T-helper 2 cell treated with Interferon-gamma antibody and Interleukin-4, amounts not matched to agents 100 ng/mL and 5 ng/mL, for 36 hours (primary cell): ENCODE measurements at places on chromosomes 16 and 17. TPM values are rescaled to one million over a fixed set of nuclear protein-coding genes. Genes with fewer than 3 reads are reported as not detected.

The TAC4 gene
- not detected in 2 replicates for total RNA-seq

The CDRT4 gene
- total RNA-seq = 6.0 and 7.2 TPM in 2 replicates

The PPP1R27 gene
- total RNA-seq = not detected in 2 replicates

The TNRC6C gene
- 30.9 and 38.8 TPM in 2 replicates for total RNA-seq

The SPATA32 gene
- 0.16 and 0.36 TPM in 2 replicates for total RNA-seq

The PNPO gene
- 37.9 and 39.4 TPM in 2 replicates for total RNA-seq

The B4GALNT2 gene
- total RNA-seq = 0.02 TPM in 1 of 2 replicates, not detected in the other

The SECTM1 gene
- 3.4 and 4.0 TPM in 2 replicates for total RNA-seq

The CHD9 gene
- 25.6 and 27.4 TPM in 2 replicates for total RNA-seq

The THUMPD1 gene
- 43.7 and 46.7 TPM in 2 replicates for total RNA-seq

The LAT gene
- total RNA-seq = 373 and 384 TPM in 2 replicates

The CACNG5 gene
- total RNA-seq = not detected in 2 replicates

The ETV4 gene
- 1.2 and 1.3 TPM in 2 replicates for total RNA-seq

The SLC6A2 gene
- total RNA-seq = not detected in 2 replicates

The C16orf96 gene
- 0.05 and 0.16 TPM in 2 replicates for total RNA-seq

The GNPTG gene
- total RNA-seq = 26.0 and 34.6 TPM in 2 replicates

The TP53TG3B gene
- not detected in 2 replicates for total RNA-seq

The EPX gene
- total RNA-seq = not detected in 2 replicates

The CCL22 gene
- total RNA-seq = 0.52 and 0.61 TPM in 2 replicates

The TBC1D3L gene
- total RNA-seq = 19.1 and 21.4 TPM in 2 replicates

The CES5A gene
- total RNA-seq = not detected in 2 replicates

The KRTAP4-9 gene
- not detected in 2 replicates for total RNA-seq

The HID1 gene
- 0.34 and 0.59 TPM in 2 replicates for total RNA-seq

The ZNF319 gene
- 16.1 and 16.7 TPM in 2 replicates for total RNA-seq

The EFNB3 gene
- total RNA-seq = 0.09 TPM in 1 of 2 replicates, not detected in the other

The ACSM2A gene
- not detected in 2 replicates for total RNA-seq

The PPY gene
- total RNA-seq = not detected in 2 replicates

The NOG gene
- total RNA-seq = not detected in 2 replicates

The MIEN1 gene
- total RNA-seq = 43.3 and 45.2 TPM in 2 replicates

The CD300A gene
- 32.8 and 36.5 TPM in 2 replicates for total RNA-seq

The NEUROD2 gene
- not detected in 2 replicates for total RNA-seq

The SSTR5 gene
- not detected in 2 replicates for total RNA-seq

The OSBPL7 gene
- total RNA-seq = 33.0 and 34.3 TPM in 2 replicates

The DOC2B gene
- 0.09 and 0.34 TPM in 2 replicates for total RNA-seq

The CRISPLD2 gene
- total RNA-seq = 0.50 and 0.57 TPM in 2 replicates
